ENCODE measurements at places on chromosomes 16 and 17. TPM values are rescaled to one million over a fixed set of nuclear protein-coding genes. Genes with fewer than 3 reads are reported as not detected.

- no peak overlapping the region for H3K27ac ChIP-seq
- no peaks in the 10 kb centered on the region for H3K36me3 ChIP-seq
- no peak overlapping the region for H3K4me3 ChIP-seq
- no peak for DNase-seq
Observed at GRCh38 chr16:50146479-50147435, 6.3 kb upstream of the TENT4B start.

DNA sequence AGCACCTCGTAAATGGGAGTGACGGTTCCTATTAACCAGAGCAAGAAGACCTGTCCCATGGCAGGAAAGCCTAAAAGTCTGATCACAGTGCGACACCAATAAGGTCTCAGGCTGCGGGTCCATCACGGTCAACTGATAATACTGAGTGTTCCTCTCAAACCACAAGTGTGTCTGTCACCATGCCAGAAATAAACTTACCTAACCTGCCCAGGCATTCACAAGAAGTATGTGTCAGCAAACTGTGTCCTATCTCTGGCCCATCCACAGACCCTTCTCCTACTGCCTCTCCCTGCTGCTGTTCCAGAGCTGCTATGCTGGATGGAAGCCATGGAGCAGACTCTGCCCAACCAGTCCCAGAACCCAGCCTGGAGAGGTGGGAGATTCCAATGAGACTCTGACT is 73.5 kb downstream of the ZNF423 start:
- H3K36me3 ChIP-seq: no peaks in the 10 kb centered on the region
- no peak overlapping the region for H3K4me3 ChIP-seq
- H3K27me3 ChIP-seq: no peaks in the 10 kb centered on the region
- no peak overlapping the region for H3K27ac ChIP-seq
- DNase-seq: no peak

DNA sequence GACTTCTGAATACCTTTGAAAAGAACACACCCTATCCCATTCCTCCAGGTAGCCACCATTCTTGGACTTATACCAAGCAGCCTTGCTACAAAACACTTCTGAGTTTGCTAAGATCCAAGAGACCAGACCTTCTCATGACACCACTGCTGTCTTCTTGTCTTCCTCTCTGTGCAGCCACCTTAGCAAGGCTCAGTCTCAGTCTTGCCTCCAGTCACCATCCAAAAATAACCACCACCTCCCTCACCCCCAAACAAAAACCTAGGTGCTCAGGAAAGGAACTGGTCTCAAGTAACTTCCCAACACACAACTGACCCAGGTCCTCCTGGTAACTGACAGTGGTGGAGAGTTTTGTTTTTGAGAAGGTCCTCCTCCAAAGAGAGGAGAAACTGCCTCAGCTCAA is 90.9 kb upstream of the CORO6 start:
- no peaks in the 10 kb centered on the region for H3K36me3 ChIP-seq
- no peaks in the 10 kb centered on the region for H3K27me3 ChIP-seq
- no peak overlapping the region for H3K4me3 ChIP-seq

- H3K4me1 ChIP-seq: no peaks in the 10 kb centered on the region
- no peak overlapping the region for H3K27ac ChIP-seq
- H3K27me3 ChIP-seq: no peaks in the 10 kb centered on the region
- no peaks in the 10 kb centered on the region for H3K36me3 ChIP-seq
- H3K4me3 ChIP-seq: no peak overlapping the region
Observed at GRCh38 chr17:72452286-72453173, 331.7 kb downstream of the SOX9 start.

DNA sequence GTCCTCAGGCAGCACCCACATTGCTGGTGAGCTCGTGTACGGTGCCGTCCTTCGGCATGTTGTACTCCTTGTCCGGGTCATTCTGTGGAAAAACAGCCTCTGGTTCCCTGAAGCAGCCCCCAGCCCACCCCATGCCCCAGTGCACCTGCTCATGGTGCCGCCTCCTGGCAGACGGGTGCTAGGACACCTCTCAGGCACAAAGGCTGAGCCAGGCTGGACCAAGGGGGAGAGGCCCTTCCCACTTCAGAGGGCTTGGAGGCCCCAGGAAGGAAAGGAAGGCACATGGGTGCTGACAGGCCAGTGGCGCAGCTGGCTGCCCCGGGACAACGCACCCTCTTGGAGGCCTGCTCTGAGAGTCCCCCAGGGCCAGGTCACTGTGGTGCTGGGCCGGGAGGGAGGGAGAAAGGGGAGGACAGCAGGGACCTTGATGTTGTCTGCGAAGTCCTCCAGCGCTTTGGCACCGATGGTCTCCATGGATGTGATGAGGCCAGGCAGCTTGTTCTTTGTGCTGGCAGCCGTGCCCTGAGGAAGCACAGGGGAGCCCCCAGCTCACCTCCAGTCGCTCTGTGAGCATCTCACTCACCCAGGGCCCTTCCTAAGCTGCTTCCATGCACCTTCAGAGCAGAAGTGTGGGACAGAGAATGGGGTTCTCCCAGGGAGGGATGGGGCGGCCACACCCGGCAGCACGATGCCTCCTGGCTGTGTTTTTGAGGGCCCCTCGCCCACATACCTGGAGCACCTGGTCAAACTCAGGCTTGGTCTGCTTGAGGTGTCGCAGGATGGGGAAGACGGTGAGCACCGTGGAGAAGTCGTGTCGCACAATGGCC is 9.3 kb downstream of the ZACN start:
- H3K36me3 ChIP-seq: peaks cover 98% of the 10 kb centered on the region
- H3K27ac ChIP-seq: no peak overlapping the region
- no peak for DNase-seq

GRCh38 chr17:44767493-44767892 is 8.7 kb downstream of the ADAM11 start:
- no peak for DNase-seq
- no peaks in the 10 kb centered on the region for H3K36me3 ChIP-seq
- peaks cover 15% of the 10 kb centered on the region for H3K27me3 ChIP-seq
- H3K4me3 ChIP-seq: no peak overlapping the region

DNA sequence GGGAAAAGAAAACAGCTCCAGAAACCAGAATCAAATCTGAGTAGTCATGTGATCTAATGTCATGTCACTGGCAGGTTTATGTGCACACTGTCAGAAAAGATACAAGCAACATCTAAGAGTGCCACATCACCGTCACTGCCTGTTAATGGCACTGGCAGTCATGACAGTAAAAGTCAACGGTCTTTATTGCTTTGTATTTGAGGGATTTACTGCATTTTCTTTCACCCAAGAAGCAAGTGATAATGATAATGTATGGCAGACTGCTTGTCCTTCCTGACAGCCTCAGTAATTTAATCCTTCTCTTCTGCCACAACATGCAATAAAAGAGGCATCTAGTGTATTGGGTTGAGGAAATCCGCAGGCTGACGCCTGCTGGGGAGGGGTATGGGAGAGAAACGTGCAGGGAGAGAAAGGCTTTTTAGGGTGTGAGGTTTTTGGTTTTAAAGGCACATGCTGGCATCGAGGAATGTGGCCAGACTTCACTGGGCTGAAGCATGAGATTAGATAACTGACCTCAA is 92.4 kb downstream of the RPGRIP1L start:
- H3K36me3 ChIP-seq: no peaks in the 10 kb centered on the region
- no peak for DNase-seq
- H3K4me1 ChIP-seq: no peaks in the 10 kb centered on the region
- no peak overlapping the region for H3K27ac ChIP-seq
- no peaks in the 10 kb centered on the region for H3K27me3 ChIP-seq

- H3K27me3 ChIP-seq: peaks cover 14% of the 10 kb centered on the region
- no peak overlapping the region for H3K4me3 ChIP-seq
- H3K4me1 ChIP-seq: peaks cover 9% of the 10 kb centered on the region
- no peak for DNase-seq
- H3K36me3 ChIP-seq: no peaks in the 10 kb centered on the region
Observed at GRCh38 chr16:88535857-88536222, 34.4 kb upstream of the ZC3H18 start.

GRCh38 chr17:19384723-19385391 is 2.1 kb downstream of the MFAP4 start:
- peak; percentile 79 for DNase-seq
- H3K4me1 ChIP-seq: peaks cover 40% of the 10 kb centered on the region
- peak overlapping the region; percentile 89 for H3K27ac ChIP-seq
- H3K27me3 ChIP-seq: no peaks in the 10 kb centered on the region

GRCh38 chr17:71184716-71185115 is 936.1 kb upstream of the SOX9 start:
- H3K4me1 ChIP-seq: no peaks in the 10 kb centered on the region
- no peaks in the 10 kb centered on the region for H3K27me3 ChIP-seq
- no peak for DNase-seq
- H3K4me3 ChIP-seq: no peak overlapping the region
- no peaks in the 10 kb centered on the region for H3K36me3 ChIP-seq

GRCh38 chr17:12282056-12282455 is 261.4 kb downstream of the MAP2K4 start:
- no peaks in the 10 kb centered on the region for H3K27me3 ChIP-seq
- H3K27ac ChIP-seq: no peak overlapping the region
- no peaks in the 10 kb centered on the region for H3K4me1 ChIP-seq

DNA sequence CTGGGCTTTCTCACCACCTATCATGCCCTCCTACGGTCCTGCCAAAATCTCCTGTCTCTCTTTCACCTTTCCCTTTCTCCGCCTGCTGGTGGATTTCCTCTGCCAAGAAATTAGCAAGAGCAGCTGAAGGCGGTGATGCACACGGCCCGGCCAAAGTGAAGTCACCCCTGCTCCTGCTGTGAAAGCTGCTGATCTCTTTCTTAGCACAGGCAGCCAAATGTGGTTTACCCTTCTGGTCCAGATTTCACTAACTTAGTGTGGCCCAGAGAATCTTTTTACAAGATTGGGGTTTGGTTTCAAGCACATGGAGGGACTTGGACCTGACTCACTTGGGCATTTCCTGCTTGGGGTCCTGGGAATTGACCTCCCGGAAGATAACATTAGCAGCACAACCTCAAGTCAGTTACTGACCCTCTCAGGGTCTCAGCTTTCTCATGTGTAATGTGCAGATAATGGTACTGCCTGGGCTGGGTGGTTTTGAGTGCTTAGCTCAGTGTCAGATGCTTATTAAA is 155.7 kb downstream of the SOCS1 start:
- DNase-seq: no peak
- H3K36me3 ChIP-seq: no peaks in the 10 kb centered on the region
- peak overlapping the region; percentile 17 for H3K27ac ChIP-seq
- H3K27me3 ChIP-seq: no peaks in the 10 kb centered on the region

DNA sequence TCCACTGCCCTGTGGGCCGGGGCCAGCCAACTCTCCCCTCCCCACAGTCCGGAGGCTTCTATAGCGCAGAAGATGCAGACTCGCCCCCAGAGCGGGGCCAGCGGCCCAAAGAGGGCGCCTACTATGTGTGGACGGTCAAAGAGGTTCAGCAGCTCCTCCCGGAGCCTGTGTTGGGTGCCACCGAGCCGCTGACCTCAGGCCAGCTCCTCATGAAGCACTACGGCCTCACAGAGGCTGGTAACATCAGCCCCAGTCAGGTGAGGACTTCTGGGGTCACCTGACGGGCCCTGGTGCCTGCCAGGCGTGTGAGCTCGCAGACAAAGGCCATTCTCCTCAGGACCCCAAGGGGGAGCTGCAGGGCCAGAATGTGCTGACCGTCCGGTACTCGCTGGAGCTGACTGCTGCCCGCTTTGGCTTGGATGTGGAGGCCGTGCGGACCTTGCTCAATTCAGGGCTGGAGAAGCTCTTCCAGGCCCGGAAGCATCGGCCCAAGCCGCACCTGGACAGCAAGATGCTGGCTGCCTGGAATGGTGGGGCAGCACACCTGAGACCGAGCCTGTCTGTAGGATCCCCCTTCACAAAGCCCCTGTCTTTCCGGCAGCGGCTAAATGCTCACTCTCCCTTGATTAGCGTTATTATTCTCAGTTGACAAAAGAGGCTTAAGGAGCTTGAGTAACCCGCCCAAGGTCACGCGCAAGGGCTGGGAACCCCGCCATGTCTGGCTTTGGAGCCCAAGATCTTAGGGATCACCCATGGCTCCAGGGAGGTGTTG is 3.9 kb downstream of the SPATA20 start:
- no peaks in the 10 kb centered on the region for H3K27me3 ChIP-seq
- no peak overlapping the region for H3K27ac ChIP-seq
- no peaks in the 10 kb centered on the region for H3K36me3 ChIP-seq
- H3K4me3 ChIP-seq: no peak overlapping the region
- no peaks in the 10 kb centered on the region for H3K4me1 ChIP-seq

DNA sequence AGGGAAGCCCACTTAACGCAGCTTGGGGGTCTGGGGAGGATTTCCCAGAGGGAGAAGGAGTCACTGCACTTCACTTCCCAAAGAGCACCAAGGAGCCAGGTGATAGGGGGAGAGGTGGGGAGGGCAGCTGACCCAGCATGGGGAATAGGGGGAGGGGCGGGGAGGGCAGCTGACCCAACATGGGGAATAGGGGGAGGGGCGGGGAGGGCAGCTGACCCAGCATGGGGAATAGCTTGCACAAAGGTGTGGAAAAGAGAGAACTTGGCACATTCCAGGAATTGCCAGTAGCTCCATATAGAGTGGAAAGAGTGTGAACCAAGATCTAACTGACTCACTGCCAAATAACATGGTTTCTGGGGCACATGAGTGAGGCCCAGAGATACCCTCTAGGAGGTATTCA is 110.3 kb downstream of the CCT6B start:
- H3K27ac ChIP-seq: no peak overlapping the region
- DNase-seq: no peak
- H3K4me1 ChIP-seq: no peaks in the 10 kb centered on the region
- no peak overlapping the region for H3K4me3 ChIP-seq
- H3K36me3 ChIP-seq: no peaks in the 10 kb centered on the region
- no peaks in the 10 kb centered on the region for H3K27me3 ChIP-seq

DNA sequence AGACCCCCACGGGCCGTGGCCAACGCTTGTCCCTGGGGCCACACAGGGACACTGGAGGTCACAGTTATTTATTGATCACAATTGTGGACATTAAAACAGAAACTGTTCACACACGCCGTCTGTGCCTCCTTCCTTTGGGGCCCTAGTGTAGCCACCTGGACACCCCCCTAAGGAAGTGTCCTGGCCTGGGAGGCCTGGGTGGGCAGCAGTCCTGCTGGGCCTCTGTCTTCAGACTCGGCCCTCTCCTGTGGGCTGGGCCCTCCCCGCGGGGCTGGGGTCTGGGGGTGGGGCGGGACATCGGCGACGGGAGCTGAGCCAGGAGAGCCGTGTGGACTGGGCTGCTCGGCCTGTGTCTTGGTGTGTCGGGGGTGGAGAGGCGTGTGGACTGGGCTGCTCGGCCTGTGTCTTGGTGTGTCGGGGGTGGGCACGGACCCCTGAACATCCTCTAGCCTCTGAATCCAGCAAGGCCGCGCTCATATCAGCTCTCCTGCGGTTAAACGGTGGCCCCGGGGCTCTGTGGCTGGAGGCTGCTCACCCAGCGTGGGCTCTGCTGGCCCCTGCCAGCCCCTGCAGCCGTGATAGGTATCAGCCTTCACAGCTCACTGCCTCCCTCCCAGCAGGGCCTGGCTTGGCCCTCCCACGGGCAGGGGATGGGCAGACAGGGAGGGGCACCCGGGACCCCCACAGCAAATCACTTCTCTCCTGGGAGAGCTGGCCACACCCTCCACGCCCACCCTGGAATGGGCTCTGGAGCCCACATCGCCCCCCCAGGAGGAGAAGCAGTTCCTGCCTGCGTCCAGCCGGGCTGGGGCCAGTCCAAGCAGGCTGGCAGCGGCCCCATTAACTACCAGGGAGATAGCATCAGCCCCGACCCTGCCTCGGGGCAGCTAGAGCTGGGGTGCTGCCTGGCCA is 1.1 kb upstream of the NHLRC4 start:
- H3K27ac ChIP-seq: no peak overlapping the region
- DNase-seq: no peak
- H3K4me1 ChIP-seq: peaks cover 36% of the 10 kb centered on the region
- no peaks in the 10 kb centered on the region for H3K36me3 ChIP-seq
- no peak overlapping the region for H3K4me3 ChIP-seq

C17orf50 gene
- not detected for total RNA-seq

NSMCE1 gene
- 49.2 TPM for total RNA-seq

EME1 gene
- 1.3 TPM for total RNA-seq

DUXB gene
- not detected for total RNA-seq

QPRT gene
- total RNA-seq: 15.0 TPM

TRPV3 gene
- total RNA-seq: 0.26 TPM

TAF1C gene
- 80.2 TPM for total RNA-seq

TP53TG3B gene
- total RNA-seq: not detected

CXCL16 gene
- 169 TPM for total RNA-seq

KRT39 gene
- total RNA-seq: 0.35 TPM

DHRS7C gene
- total RNA-seq: not detected

KRTAP9-2 gene
- total RNA-seq: not detected
